Fibroblast of skin of right biceps (primary cell): ENCODE measurements at places on chromosomes 1 and 21.
A peak's percentile ranks its signal among the peaks of the same experiment; 100 is the strongest.

DNA sequence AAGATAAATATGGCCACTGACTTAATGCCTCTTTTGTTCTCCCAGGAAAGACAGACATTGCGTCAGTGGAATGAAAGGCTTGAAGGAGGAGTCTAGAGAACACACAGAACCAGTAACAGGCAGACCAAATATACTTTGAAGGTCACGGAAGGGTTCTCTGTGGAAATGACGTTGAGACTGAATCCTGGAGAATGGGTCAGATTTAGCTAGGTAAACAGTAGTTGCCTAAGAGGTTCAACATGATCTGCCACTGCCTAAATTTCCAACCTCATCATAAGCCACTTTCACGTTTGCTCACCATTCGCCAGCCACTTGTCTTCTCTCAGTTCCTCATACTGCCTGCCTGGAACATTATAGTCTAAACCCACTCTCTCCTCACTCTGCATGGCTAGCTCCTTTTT is 20.5 kb downstream of the PLA2G4A start:
- no peak for DNase-seq

DNA sequence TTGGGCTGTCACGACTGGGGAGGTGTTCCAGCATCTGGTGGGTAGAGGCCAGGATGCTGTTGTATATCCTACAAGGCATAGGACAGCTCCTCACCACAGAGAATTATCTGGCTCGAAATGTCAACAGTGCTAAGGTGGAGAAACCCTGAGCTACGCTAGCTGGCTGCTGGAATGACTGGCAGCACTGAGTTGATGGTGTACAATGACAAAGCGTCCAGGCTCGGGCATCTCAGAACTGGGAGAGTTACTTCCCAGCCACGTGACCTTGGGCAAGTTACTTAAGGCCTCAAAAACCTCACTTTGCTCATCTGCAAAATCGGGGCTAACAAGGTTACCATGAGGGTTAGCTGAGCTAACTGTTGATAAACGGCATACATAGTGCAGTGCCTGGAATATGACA is 35.4 kb downstream of the GPR161 start:
- no peak for DNase-seq

DNA sequence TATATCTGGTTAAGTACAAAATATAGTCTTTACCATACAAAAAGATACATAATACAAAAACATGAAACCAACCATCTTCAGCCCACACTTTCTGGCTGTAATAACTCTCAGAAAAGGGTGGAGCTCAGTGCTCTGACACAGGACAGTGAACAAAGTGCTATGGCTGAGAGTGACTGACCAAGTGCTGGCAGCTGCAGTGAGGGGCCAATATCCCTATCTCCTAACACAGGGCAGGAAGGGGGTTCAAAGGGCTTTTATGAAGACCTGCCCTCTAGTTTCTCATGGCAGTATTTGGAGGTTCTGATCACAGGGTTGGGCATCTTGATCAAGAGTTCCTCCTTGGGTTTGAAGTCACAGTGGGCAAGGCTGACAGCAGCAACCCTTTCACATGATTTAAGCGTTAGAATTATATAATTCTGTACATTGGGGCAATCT is 3.9 kb downstream of the TXNIP start:
- no peak for DNase-seq

GRCh38 chr1:204331275-204331674 is 28.5 kb downstream of the PLEKHA6 start:
- DNase-seq, result no peak

GRCh38 chr1:28737307-28738132 is 780 bp downstream of the YTHDF2 start:
- DNase-seq, result peak; percentile 51

GRCh38 chr1:239288820-239289554 is 97.4 kb upstream of the CHRM3 start:
- DNase-seq, result peak; percentile 61

- no peak for DNase-seq
Observed at GRCh38 chr21:15300131-15300530, 235.3 kb upstream of the NRIP1 start.

DNA sequence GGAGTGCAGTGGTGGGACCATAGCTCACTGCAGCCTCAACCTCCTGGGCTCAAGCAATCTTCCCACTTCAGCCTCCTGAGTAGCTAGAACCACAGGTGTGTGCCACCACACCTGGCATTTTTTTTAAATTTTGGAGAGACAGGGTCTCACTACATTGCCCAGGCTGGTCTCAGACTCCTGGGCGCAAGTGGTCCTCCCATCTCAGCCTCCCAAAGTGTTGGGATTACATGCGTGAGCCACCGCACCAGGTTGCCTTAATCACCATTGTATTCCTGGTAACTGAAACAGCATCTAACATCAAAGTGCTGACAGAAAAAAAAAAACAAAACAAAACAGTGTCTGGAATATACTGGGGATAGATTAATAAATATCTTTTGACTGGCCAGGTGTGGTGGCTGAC is 18.2 kb downstream of the RPL5 start:
- DNase-seq, result no peak

DNA sequence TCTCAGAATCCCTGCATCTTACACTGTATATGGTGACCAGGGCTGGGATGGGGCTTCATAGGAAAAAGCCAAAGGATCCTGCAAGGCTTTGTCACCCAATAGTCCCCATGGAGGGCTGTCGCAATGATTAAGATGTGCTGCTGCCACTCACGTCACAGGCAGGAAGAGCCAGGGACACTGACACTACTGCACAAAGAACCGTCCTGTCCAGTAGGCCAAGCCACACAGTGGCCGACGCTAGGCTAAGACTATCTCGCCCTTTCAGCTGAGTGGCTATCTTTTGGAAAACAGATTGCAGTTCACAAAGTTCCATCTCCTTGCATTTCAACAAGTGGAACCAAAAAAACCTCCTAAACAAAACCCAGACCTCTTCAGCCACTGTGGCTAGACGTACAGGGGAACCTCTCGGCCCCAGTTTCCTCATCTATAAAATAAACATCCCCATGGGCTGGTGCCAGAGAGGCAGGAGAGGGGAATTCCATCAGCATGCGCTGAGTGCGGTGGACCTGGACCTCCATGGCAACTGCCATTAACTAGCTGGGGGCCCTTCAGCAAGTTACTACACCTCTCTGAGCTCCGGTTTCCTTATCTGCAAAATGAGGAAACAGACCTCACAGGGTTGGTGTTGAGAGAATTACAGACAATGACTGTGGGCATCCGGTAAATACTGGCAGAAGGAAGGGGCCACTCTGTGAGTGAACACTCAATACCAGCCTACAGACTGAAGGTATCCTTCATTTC is 8.7 kb downstream of the CAPZB start:
- DNase-seq, result no peak

- DNase-seq, result no peak
Observed at GRCh38 chr21:42532466-42533181, 19.0 kb downstream of the SLC37A1 start.

DNA sequence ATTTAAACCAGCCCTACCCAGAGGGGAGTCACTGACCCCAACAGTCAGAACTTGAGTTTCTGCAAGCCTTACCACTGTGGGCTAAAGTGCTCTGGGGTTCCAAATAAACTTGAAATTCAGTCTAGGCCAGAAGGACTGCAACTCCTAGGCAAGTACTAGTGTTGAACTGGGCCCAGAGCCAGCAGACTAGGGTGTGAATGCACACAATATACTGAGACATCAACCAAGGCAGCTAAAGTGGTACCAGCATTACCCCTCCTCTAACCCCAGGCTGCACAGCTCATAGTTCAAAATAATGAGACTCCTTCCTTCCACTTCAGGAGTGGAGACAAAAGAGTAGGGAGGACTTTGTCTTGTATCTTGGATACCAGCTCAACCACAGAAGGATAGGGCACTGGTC is 18.9 kb upstream of the IL20 start:
- DNase-seq, result no peak

DNA sequence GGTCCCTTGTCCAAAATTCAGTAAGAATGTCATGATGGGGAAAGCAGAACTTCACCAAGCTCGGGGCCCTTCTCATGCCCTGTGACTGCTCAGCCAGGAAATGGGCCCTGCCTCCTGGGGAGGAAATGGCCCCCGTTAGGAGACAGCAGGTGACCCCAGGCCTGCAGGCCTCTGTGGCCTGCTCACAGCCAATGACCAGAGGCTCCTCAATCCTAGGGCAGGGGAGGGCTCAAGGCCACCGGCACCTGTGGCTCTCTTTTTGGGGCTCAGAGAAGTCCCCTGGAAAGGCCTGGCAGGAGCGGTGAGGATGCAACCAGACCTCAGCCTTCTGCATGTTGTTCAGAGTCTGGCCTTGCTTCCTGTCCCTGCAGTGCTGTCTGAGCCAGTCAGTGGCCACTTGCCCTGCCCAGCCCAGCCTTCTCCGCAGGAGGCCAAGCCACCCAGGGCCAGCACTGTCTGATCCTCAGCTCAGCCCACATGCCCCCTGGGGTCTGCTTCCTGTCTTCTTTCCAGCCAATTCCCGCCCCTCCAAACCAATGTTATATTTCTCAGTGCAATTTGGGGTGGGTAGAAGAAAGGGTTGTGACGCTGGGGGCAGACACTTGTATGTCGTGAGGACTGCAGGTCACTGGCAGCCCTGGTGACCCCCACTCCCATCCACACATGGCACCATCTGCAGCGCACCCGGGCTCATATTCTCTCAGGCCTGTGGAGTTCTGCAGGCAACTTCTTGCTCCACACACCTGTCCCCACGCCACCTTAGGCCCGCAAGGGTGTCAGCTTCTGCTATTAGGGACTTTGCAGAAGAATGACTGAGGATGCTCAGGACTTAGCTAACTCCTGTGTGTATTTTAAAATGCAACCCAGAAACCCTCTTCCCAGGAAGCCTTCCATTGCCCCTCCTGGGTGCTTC is 83.6 kb downstream of the ITPKB start:
- DNase-seq, result no peak
